ENCODE measurements at places on chromosomes 4 and X.

GRCh38 chr4:23728393-23728792 lies 161.5 kb downstream of the PPARGC1A start:
- DNase-seq, result peak; percentile 87

- DNase-seq, result no peak
These were observed 577.4 kb upstream of the INTU start for GRCh38 chr4:127055357-127055756.

DNA sequence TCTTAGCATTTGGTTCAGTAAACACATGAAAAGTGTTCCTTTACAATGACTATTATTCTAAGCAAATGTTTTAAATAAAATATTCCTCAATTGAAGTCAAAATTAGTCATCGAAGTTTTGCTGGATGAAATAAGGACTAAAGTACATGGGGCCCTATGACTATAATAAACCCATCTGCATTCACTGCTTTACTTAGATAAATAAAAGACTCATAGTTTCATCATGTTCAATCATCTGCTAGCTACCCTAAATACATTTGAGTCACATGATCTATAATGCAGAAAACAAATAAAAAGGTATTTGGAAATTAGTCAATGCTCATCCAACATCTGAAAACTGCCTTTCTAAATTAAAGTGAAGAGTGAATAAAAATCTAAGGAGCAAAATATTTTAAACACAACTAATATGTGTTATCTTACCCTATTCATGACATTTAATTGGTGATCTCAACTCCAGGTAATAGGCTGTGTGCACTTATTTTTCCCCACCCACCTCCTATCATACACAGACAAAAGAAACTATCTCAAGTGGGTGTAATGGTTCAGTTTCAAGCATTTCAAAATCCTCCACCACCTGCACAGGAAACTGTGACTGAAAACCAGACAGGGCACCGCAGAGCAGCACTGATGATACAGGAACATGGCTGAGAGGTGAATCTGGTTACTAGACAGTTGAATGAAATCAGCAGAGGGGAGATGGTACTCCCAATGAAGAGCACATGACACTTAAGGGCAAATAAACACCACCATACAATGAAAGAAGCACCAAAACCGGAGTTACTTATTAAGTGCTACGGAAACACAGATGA lies 78.6 kb downstream of the CAMK2D start:
- no peak for DNase-seq

DNA sequence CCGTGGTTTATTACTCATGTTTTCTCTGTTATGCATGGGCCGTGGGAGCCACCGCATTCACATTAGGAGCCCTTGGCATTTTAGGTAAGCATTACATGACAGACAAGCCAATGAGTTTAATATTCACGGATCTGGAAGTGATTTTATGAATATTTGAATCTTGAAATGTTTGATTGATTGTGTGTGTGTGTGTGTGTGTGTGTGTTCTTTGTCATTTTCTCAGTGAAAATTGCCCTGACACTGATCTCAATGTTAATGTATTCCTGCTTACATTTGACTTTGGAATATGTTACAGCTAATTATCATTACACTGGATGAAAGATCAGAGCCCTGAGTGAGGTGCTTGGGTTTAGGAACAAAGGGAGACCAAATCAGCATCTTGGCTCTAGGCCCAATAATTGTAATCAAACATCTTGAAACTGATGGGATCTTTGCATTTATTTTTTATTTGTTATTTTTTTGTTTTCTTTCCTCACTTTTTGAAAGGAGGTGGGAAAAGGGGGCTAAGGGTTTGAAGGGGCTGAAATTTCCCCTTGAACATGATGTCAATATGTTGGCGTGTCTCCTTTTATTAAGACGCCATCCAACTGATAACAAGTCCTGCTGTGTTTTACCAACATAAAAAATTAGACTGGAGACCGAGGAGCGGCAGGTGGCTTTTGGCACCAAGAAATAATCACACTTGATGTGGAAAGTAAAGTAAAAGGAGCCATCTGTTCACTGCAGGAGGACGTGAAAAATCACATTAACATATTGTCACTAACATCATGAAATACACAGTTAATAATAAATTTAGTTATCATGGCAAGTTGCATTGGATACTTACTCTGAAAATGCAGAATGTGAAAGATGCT lies 5.2 kb upstream of the GK2 start:
- DNase-seq, result no peak

- no peak for DNase-seq
These were observed 78.4 kb downstream of the PPEF2 start for GRCh38 chr4:75823812-75824211.

DNA sequence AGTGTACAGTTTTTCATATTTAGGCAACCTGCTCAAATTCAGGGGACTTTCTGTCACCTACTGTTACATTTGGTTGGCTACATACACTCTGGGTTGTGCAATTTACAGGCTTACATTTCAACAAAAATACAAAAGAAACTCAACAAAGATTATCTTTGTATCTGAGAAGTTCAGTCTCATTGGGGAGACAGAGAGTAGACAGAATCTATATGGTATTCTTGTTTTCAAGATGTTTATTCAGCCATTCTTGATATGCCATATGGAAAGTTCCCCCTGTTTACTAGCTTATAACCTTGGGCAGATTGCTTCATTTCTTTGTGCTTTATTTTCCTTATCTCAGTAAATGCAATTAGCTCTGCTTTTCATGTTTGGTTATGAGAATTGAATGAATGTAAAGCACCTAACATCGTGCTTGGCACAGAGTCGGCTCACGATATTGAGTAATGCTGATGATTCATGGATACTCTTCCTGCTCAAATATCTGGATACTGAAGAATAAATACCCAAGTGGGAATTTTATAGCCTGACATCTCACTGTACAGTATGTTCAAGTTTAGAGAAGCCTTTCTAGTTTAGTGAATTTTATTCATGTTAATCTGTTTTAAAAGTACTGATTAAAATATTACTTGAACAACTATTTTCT lies 96.5 kb upstream of the PACRGL start:
- peak; percentile 33 for DNase-seq

- no peak for DNase-seq
These were observed 76.7 kb downstream of the SLC4A4 start for GRCh38 chr4:71415491-71415890.

DNA sequence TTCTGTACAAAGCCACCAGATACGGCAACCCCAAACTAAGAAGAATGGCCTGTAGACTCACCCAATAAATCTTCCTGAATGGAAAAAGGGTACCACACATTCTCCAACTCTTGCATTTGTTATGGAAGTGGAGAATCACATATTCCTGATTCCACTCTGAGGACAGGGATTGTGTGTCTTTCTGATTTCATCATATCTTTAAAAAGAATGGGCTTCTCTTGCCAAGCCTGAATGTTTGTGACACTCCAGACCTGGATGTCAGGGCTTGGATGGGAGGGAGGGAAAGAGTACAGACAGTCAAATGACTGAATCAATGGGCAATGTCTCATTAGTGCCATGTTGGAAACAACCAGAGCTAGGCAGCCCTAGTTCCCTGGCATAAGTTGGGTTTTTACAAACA lies 77.4 kb downstream of the PLAC1 start:
- no peak for DNase-seq
